T47D (cell line): ENCODE measurements at places on chromosomes 5 and 9.

GRCh38 chr9:129446828-129447550, 173.9 kb downstream of the C9orf50 start:
- no peak for DNase-seq

DNA sequence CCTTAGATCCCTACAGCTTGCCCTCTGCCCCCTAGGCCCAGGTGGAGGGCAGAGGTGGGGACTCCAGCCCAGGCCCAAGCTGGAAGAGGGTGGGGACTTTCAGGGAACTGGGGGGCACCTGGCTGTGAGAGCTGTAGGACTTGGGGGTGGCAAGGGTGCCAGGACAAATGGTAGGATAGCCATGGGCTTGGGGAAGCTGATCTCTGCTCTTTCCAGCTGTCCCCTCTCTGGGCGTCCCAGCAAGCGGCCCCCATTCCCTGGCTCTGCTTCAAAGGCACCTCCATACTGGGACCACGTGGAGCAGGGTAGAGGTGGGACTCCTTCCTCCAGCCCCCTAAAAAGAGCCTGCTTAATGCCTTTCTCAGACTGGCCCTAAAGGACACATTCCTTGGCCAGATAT, 385 bp downstream of the LTC4S start:
- DNase-seq, result no peak

- DNase-seq, result peak; percentile 43
Observed at GRCh38 chr5:177303925-177304391, 359 bp downstream of the PRELID1 start.

- DNase-seq, result peak; percentile 13
Observed at GRCh38 chr5:102139029-102139428, 157.1 kb downstream of the SLCO4C1 start.

- DNase-seq, result no peak
Observed at GRCh38 chr5:128241051-128241695, 157.6 kb downstream of the SLC12A2 start.

- no peak for DNase-seq
Observed at GRCh38 chr9:134909511-134910481, 7.9 kb downstream of the FCN1 start.

- DNase-seq, result no peak
Observed at GRCh38 chr5:140569197-140569596, 4.6 kb downstream of the SLC35A4 start.

- DNase-seq, result no peak
Observed at GRCh38 chr5:118439831-118440230, 548.5 kb downstream of the DTWD2 start.

GRCh38 chr5:1508659-1509290, 15.0 kb downstream of the LPCAT1 start:
- no peak for DNase-seq

GRCh38 chr5:59199868-59200267, 617.0 kb downstream of the RAB3C start:
- no peak for DNase-seq

GRCh38 chr5:171776213-171776612, 9.4 kb upstream of the SMIM23 start:
- DNase-seq, result no peak

DNA sequence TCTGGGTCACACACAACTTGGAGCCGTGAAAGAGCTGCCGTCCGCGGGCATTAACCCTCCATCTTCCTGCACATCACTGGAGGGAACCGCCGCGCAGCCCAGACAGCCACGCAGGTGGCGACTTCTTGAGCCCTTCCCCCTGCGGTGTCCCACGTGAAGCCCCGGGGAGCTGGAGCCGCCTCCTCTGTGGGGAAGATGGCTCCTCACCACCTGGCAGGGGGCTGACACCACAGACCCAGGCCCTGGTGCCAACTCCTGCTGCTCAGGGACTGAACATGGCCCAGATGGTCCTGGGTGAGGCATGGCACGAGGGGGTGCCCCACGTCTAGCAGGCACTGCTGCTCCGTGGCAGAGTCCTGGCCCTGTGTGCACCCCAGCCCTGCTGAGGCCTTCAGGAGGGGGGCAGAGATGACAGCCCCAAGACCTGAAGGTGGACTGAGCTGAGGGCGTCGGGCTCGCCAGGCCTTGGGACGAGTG, 38.9 kb downstream of the NDUFS6 start:
- no peak for DNase-seq

DNA sequence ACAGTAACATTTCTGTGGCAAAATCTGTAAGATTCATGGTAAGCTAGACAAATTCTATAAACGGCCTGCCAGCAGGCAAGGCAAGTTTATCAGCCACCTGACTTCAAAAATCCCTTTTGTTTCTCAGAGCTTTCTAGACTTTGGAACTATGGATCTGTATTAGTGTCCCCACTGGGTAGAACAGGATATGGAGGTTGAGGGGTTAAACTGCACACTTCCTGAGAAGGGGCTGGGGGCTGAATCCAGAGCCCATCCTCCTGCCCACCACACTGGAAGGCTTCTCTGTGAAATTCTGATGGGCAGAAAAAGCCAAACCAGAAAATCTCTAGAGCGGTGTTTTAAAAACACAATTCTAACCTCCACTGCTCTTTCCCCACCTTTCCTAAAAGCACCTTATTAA, 128.7 kb downstream of the ENTREP1 start:
- no peak for DNase-seq

- DNase-seq, result no peak
Observed at GRCh38 chr9:91886414-91887076, 63.5 kb downstream of the ROR2 start.

DNA sequence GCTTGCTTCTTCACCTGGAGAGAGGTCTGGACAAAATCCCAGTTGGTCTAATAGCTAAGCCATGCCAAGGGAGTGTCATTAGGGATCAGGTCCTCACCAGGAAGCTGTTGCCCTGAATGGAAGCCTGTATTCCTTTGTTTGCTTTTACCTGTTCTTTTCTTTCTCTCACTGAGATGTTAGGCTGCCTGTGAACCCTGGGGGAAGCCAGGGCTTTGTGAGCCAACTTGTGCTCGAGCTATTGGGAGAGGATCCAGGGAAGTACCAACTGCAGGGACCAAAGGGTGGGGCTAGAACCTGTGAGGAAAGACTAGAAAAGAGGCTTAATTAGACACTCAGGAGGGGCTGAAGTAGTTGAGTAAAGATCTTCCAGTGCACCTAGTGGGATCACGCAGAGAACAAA, 451.2 kb upstream of the TLE4 start:
- no peak for DNase-seq

DNA sequence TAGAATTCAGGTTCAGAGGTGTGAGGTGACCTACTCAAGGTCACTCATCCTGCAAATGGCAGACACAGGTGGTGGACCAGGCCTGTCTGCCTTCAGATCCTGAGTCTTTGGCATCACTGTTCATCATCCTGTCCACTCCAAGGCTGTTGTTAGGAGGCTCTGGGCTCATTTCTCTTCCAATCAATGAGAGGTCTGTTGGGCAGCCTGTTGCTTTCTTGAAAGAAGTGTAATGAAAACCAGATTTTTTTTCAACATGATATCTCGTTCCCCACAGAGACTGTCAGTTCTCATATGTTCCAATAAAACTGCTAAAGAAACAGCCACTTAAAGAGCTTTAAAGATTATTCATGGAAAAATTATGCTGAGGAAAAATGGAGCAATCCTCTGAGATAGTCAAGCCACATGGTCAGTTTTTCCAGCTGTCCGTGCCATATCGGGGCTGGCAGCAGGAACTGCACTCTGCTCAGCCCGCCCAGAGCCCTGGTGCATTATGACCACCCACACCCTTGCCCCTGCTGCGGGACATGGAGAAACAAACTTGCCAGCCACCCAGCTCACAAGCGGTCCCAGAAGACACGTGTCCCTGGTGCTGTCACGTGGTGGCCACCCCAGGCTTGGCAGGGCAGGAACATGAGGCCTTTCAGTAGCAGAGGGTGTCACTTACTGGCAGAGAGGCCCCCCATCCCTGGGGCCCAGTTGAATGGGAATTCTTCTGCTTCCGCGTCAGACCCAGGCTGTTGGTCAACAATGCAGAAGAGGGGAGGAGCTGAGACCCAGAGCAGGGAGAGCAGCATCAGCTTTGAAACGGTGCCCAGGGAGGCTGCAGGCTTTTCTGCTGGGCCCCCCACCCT, 63.7 kb upstream of the ANGPTL2 start:
- no peak for DNase-seq

DNA sequence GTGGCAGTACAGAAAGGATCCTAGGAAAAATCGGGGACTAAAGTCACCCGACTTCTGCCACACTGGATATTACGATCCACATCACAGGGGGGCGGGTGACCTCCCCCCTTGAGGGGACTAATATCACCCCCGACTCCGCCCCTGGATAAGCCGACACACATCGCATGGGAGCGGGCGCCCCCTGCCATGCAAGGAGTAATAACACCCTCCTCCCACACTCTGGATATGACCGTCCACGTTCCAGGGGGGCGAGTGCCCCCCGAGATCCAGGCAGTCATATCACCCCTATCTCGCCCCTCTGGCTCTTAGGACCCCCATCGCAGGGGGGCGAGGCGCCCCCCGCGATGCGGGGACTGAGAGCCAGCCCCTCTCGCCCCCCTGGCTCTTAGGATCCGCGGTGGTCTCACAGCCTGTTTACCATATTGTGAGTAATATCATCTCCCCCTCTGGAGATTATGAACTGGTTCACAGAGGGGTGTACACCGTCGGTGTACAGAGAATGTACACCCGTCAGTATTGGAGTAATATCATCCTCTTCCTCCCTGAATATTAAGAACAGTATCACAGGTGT, 423.0 kb downstream of the DIRAS2 start:
- peak; percentile 30 for DNase-seq

GRCh38 chr9:69044240-69045219, 9.0 kb downstream of the FXN start:
- no peak for DNase-seq
